ENCODE measurements at places on chromosomes 1 and 21.

DNA sequence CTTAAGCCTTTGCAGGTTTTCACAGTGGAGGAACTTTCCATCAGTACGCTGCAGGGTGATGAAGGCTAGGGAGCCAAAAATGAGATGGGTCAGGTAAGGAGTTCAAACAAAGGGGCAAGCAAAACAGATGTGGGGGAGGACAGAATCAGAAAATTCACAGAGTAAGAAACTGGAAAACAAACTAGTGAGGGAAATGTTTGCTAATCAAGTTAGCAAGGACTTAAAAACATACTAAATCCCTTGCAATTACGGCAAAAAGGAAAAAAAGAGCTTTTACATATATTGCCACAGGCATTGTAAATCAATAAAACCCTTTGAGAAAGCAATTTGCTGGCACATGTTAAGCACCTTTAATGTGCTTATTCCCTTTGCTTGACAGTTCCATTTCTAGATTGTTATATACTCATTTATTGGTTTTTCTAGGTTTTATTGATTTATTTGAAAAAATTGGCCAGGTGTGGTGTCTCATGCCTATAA is 45.8 kb upstream of the SERBP1 start:
- DNase-seq: no peak

DNA sequence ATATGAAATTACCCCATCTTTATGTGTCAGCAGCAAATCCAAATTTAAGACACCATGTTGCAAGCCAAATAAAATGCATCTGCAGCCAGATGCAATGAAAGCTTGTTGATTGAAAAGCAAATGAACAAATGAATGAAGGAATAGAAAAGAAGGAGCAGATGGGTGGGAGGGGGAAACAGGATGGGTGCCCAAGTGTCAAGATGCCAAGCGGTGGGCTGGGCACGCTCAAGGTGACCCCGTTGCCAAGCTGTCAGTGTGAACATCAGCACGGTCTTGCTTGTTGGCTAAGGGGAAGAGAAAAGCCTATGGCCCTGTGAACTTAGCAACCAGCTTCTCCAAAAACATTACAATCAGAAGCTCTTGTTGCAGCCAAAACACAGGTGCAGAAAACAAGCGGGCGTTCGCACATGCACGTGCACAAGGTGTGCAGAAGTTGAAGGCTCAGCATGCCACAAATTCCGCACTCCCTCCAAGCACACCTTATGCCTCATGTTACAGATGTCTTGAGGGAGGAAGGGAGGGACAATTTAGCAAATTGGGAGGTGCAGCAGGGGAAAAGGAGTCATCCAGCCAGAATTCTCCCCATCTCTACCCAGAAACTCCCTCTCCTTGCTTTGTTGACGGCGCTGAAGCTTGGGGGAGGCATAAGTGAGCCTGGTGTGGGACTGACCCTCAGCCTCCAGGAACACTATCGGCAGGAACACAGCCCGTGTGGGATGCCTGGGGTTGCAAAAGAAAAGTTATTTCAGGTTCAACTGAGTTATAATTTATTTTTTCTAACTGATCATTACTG is 62.4 kb downstream of the HIVEP3 start:
- DNase-seq: no peak

DNA sequence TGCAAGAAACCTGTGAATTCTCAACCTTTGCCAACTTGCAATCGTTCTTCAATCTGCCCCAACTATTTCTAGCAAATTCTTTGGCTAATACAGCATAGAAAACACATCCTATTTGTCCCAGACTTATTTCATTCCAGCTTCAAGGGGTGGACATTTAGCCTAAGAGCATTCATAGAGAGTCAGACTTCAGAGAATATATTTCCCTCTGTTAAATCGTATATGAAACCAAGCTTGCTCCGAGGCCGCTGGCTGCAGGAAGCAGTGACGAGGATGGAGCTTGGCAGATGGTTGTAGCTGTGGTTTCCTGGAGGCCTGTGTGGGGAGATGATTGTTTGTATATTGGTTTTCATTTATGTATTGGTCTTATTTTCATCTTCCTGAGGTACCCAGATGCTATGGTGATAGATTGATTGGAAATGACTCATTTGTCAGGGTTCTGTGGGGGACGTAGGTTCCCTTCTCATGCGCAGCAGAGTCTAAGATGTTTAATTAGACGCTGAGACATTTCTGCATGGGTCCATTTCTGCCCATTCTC is 26.1 kb downstream of the MAN1C1 start:
- peak; percentile 47 for DNase-seq

DNA sequence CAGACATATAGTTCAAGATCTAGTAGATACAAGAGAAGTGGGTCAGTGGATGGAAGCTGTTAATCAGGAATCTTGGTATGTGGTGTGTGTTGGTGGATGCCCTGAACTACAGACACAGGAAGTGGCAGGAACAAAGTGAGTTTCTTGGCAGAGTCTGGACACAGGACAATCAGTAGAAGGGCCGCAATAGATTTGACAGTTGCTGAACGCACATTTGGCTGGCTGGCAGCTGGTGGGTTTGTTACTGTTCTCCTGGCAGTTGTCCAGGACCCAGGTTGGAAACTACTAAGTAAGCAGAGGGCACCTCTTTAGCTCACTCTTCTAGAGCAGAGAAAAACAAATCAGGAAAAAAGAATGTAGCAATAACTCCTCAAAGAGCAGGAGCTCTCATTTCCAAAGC is 13.2 kb downstream of the KRTAP26-1 start:
- DNase-seq: no peak

Measured in activated T-helper 9 cell treated with anti-CD3 and anti-CD28 coated beads, Interleukin-2, amount 50 U/mL, for 16 hours (primary cell).